Tibial nerve (tissue), 4 donors: ENCODE measurements at places on chromosomes 1 and 21.

- H3K36me3 ChIP-seq, result no peaks in the 10 kb centered on the region
- H3K27ac ChIP-seq, result no peak overlapping the region
- no peaks in the 10 kb centered on the region for H3K27me3 ChIP-seq
- DNase-seq, result no peak
These were observed 854.0 kb downstream of the LRRIQ3 start for GRCh38 chr1:73343947-73344346.

DNA sequence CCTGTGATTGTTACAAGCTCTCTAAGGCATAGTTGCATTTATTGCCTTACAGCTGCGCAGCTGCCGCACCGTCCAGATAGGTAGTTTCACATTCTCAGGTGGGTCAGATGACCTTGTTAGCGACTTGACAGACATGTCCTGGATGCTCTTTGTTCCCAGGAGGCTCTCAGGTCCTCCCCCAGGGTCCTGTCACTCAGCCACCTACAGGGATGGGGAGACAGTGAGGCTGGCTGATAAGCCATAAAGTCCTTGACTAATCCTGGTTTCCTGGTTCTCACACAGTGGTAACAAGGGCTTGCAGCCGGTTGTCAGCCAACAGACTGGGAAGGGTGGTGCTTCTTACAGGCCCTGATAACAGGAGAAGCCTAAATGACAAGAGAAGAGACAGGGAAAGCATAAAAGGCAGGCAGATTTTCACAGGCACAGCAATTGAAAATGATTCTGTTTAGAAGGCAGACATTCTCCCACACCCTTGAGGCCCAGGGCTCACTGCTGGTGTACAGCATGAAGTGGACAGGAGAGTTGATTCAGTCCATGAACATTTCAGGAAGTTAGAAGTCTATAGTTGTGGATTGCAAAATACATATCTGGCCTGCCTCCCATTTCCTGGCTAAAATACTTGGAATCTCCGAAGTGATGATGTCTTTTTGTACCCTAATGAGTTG is 2.9 kb downstream of the ARF1 start:
- no peaks in the 10 kb centered on the region for H3K36me3 ChIP-seq
- peaks cover 75% of the 10 kb centered on the region for H3K4me1 ChIP-seq
- H3K27me3 ChIP-seq, result no peaks in the 10 kb centered on the region
- H3K4me3 ChIP-seq, result no peak overlapping the region

GRCh38 chr21:43937891-43938309 is 72.9 kb downstream of the AGPAT3 start:
- H3K4me1 ChIP-seq, result no peaks in the 10 kb centered on the region
- no peaks in the 10 kb centered on the region for H3K36me3 ChIP-seq

DNA sequence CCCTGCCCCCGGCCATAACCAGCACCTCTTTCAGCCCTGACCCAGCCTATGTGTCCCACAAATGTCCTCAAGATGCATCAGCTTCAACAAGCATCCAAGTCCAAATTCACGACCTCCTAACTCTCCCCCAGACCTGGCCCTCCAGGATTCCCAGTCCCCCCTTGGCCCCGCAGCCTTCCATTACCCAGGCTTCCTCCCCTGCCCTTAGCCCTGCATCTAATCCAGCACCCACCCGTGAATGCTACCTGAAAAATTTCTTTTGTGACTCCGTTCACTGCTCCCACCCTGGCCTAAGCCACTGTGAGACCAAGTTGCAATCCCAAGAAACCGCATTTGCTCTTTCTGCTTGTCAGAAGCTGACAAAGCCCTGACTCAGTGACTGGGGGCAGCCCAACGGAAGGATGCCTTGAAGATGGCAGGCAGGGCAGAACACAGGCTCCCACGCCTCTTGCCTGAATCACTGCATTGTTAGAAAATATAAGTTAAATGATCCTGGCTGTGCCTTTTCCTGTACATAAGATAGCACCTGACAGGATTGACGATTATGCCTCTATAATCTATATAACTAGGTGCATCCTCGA is 939 bp upstream of the MFAP2 start:
- no peaks in the 10 kb centered on the region for H3K36me3 ChIP-seq
- H3K27me3 ChIP-seq, result peaks cover 18% of the 10 kb centered on the region
- no peak overlapping the region for H3K27ac ChIP-seq
- DNase-seq, result no peak

DNA sequence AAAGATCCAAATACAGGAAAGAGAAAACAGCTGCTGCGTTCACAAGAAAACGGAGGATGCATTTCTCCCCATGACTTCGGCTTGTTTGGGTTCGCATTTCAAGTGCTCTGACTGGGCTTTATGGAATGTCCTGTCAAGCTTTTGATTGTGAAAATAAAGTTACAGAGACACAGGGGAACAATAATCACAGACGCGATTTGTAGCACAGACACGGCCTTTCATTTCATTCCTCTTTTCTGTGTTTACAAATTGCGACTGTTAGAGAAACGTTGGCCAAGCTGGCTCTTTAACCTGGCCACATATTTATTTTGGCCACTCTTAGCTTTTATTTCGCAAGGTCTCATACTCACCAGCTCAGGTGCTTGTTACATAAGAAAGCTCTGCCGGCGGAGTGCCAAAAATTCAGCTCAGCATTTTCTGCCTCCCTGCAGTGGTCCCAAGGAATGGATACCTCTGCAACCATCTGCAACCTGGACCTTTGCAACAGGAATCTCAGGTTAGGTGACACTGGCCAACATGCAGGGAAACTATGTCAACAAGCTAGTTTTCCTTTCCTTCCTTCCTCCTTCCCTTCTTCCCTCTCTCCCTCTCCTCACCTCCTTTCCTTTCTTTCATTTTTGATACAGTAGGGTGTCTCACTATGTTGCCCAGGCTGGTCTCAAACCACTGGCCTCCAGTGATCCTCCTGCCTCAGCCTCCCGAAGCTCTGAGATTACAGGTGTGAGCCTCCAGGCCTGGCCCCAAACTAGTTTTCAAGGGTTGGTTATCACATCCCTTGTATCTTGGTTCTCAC is 58.2 kb upstream of the SLC45A1 start:
- H3K4me1 ChIP-seq, result peaks cover 20% of the 10 kb centered on the region
- no peaks in the 10 kb centered on the region for H3K27me3 ChIP-seq
- H3K27ac ChIP-seq, result peak overlapping the region; percentile 52
- no peak overlapping the region for H3K4me3 ChIP-seq
- DNase-seq, result peak; percentile 78

DNA sequence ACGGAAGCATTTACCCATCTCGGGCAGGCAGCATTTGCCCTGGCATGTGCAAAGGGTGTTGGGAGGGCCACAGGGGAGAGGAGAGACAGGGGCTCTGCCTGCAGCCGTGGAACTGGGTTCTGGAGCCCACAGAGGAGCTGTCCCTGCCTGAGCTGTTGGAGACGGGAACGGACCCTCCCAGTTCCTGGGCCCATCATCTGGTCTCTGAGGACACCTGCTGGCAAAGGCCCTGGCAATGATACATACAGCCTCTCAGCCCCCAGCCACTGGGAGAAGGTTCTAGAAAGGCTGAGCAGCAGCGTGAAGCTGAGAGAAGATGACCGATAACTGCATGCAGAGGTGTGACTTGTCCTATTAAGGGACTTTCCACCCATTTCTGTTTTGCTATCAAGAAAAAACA is 31.4 kb downstream of the FAAP20 start:
- no peaks in the 10 kb centered on the region for H3K36me3 ChIP-seq
- H3K4me1 ChIP-seq, result no peaks in the 10 kb centered on the region
- no peak for DNase-seq
- no peak overlapping the region for H3K4me3 ChIP-seq
- no peak overlapping the region for H3K27ac ChIP-seq
